Activated CD8-positive, alpha-beta memory T cell treated with anti-CD3 and anti-CD28 coated beads, Interleukin-2, amount 50 U/mL, for 48 hours (primary cell): ENCODE measurements at places on chromosomes 7 and 10.

DNA sequence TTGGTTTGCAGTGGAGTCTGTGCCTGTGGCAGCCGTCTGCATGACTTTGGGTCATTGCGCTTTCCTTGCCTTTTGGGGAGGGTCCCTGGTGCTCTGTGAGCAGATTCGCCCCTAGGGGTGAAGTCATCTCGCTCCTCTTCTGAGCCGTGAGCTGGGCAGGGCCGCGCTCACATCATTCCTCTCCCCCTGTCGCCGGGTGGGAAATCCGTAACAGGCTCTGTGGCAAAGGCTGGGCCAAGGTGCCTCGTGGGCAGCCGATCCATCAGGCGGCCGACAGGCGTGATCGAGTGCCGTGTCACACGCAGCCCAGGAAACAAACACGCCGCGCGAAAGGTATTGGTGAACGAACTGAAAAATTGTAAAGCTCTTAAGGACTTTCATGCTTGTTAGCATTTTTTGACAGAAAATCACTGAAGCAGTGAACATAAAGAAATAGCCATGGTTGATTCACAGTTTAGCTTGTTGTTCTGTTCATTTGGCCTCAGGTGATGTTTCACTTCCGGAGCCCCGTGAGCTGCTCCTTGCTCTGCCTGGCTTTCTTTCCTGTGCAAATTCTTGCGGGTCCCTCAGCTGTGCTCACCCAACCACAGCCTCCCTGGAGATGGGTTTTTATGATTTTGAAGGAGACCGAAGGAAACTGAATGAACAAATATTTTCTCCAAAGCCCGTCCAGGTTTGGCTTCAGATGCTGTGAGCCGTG lies 122.1 kb downstream of the NKX6-2 start:
- DNase-seq: no peak

DNA sequence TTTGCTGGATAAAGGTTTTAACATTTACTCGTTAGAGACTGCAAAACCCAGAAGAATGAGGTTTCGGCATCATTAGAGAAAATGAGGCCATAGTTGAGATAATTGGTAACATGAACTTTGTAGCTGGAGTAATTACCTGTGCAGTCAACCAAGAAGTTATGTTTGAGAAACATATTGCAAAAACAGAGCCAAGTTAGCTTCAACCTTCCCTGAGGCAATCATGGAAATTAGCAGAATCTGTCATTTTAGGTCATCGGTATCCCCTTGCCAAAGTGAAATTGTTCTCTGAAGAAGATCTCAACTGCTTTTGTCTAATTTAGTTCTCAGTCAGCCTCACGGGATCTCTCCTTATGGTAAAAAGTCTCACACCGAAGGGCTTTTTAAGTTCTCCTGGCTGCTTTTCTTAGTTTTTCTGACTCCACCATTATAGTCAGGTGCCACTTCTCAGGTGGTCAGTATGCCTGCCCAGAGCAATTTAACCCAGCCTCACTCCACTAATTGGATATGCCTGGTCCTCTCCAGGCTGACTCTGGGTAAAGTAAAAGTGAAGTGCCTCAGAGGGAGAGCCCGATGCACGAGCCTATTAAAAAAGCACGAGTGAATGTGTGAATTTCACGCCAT lies 52.5 kb downstream of the NRCAM start:
- no peak for DNase-seq

- DNase-seq: peak; percentile 95
These were observed at the start of gene SRRM3 for GRCh38 chr7:76201732-76202665. TSS of gene SRRM3 (plus strand) at chr7:76201896. CDS start at chr7:76235067, 33,171 bp downstream.

DNA sequence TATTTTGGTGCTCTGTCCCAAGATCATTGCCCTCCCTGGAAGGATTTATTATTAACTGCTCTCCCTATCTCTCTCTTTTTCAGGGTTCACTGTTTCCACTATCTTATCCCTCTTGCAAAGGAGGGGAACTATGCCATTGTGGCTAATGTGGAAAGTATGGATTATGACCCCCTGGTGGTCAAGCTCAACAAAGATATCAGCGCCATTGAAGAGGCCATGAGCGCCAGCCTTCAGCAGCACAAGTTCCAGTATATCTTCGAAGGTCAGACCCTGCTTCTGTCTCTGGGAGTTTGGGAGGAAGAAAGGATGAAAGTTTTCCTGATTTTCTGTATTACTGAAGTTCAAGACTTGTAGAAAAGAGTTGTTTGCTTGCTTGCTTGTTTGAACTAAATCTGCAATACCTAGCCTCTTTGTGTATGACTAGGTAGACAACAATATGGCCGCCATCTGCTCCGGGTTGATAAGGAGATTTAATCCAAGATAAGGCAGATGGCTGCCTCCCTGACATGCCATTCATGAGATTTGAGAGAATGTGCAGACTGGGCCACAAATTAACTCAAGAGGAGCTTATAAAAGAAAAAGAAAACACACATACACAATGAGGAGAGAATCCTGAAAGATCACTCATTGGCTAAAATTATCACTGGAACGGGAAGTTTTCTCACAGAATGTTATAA lies 122.2 kb upstream of the LRGUK start:
- DNase-seq: no peak

GRCh38 chr7:114663502-114663901 lies 248.9 kb downstream of the FOXP2 start:
- no peak for DNase-seq

DNA sequence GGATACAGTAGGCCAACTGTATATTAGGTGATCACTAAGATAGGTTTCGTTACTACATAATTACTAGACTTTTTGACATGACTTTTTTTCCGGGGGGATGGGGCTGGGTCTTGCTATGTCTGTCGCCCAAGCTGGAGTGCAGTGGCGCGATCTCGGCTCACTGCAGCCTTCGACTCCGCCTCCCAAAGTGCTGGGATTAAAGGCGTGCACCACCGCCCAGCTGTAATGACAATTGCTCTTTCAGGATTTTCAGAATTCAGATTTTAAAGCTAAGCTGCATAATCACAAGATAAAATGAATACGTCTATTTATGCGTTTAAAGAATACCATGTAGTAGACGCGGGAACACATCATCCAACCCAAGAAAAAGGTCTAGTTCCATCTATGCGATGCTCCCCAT lies 982 bp downstream of the IDI1 start:
- no peak for DNase-seq

GRCh38 chr10:26025523-26025922 lies 91.5 kb downstream of the MYO3A start:
- no peak for DNase-seq

DNA sequence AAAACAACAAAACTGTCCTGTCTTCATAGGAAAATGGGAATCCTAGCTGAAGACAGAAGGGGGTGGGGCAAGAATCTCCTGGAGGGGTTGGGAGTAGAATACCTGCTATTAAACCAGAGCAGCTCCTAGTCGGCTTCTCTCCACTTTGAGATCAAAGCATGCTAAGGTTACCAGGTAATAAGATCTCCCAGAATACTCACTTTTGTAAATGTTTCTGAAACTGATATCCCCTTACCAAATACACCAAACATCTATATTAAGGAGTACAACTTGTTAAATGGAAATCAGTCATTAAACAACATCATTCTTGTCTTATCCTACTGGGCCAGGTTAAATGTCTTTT lies 29.5 kb upstream of the DAGLB start:
- no peak for DNase-seq

DNA sequence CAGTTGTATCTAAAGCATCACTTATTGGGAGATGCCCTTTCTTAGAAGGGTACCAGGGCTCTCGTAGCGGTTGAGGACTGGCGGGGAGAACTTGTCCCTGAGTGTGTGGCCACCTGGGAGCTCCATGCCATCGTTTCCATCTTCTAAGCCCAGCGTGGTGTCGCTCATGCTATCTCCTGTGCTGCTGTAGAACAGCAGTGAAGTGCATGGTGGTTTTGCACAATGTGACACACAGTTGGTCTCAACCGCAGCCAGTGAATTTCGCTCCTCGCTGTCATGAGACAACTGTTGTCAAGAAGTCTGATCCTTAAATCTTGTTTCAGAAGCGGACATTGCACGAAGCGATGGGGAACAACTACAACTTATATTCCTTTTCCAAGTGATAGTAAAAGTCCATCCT lies 283.4 kb downstream of the GRID1 start:
- DNase-seq: no peak

- DNase-seq: no peak
These were observed 296.6 kb downstream of the PLXNA4 start for GRCh38 chr7:132279718-132280117.

DNA sequence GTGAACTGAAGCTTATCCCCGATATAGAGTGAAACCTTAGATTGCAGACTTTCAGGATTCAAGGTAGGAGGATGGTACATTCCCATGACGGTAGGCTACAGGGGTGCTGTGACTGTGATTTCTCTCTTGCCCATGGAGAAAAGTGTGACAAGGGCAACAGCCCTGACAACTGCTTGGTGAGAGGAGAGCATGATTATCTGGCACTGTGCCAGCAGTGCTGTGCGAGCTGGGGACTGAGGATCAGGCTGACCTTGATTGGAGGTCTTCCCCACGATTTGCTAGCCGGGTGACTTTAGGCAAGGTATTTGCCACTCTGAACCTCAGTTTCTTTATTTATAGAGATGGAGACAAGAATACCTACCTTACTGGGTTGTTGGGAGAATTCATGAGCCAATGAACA lies 229.5 kb downstream of the PTEN start:
- no peak for DNase-seq

DNA sequence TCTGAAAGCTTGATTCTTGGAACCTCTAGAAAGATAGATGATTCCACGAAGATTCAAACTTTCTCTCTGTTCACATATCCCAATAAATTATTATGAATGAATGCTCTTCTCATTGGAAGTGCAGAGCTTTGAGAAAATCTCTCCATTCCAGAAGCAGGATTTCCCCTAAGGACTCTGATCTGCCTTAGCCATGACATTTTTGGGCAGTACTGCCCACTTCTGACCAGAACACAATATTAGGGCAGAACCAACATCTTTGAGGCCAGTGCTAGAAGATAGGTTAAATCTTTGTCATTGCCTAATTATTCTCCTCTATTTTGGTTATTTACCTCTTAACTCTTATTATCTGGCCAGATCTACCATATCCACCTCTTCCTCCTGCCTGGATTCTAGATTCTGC lies 49.9 kb downstream of the ARMC3 start:
- no peak for DNase-seq

- no peak for DNase-seq
These were observed 113.2 kb downstream of the CDK6 start for GRCh38 chr7:92723205-92723604.

- DNase-seq: no peak
These were observed 339.1 kb downstream of the ATRNL1 start for GRCh38 chr10:115432188-115432819.

- peak; percentile 4 for DNase-seq
These were observed 58.0 kb upstream of the ELN start for GRCh38 chr7:73969991-73970390.

- no peak for DNase-seq
These were observed 61.6 kb downstream of the CHST3 start for GRCh38 chr10:72025832-72026231.

GRCh38 chr7:129041142-129042085 lies 13.5 kb downstream of the TNPO3 start:
- DNase-seq: no peak

- no peak for DNase-seq
These were observed 83.1 kb upstream of the SORCS3 start for GRCh38 chr10:104557966-104558365.

DNA sequence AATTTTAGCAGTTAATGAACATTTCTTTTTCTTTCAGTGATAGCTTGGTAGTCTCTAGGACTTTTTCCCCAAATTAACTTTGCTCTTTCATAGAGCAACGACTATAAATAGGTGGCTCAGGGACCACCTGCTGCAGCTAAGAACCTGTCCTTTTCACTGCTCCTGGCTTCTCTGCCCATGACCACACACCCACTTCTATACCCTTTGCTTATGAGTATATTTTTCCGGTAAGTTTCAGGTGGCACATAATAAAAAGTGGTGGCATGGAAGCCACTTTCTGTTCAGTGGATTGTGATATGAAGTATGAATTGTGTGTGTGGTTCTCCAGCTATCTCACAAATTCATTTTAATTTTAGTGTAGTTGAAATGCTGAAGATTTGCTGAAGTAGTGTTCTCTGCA lies 1.2 kb downstream of the ING3 start:
- DNase-seq: no peak

- no peak for DNase-seq
These were observed 12.4 kb upstream of the BMPER start for GRCh38 chr7:33892945-33893344.
